ENCODE measurements at places on chromosomes 6 and 20.
A peak's percentile ranks its signal among the peaks of the same experiment; 100 is the strongest.

DNA sequence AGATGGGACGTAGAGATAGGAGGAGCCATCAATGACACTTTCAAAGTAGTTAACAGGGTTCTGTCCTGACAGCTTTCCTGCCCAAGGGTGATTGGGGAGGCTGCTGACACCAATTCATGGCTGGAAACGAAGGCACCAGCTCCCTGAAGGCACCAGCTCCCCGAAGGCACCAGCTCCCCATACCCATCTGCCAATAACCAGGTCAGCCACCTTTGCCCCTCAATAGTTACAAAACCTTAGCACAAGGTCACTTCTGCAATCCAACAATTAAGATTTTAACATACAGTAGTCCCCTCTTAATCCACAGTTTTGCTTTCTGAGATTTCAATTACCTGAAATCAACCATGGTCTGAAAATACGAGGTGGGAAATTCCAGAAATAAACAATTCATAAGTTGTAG is 51.7 kb downstream of the ELOVL5 start:
- DNase-seq: no peak

DNA sequence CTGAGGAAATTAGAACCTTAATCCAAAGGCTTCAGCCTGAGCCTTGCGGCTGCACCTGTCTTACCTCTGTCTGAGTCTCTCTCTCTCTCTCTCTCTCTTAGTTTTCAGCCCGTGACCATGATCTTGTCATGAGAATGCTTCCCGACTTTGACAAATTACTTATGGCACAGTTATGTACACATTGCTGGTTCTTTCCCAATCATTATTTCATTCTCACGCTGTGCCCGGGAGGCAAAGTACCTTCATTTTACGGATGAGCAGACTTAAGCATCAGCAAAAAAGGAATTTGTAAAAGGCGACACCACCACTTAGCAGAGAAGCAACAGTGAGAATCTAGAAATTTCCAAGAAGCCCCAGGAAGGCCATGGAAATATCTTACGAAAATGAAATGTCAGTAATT is 54.6 kb downstream of the GMPR start:
- DNase-seq: no peak

DNA sequence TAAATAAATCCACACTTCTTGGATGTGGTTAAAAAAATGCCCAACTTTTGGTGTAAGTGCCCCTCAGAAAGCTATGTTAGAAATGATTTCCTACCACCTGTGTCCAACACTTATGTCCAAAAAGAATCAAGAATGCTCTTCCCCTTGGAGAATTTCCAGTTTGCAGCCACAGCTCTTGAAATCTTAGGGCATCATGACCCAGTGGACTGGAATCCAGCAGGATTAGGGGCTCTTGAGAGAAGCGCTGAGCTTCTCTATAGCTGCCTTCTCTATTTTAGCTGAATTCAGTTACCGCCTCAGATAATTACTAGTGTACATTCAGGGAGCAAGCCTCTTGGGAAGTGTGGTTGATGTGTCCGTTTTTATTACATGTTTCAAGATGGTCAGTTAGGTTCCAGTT is 2.5 kb downstream of the PHACTR1 start:
- DNase-seq: no peak

GRCh38 chr6:137427656-137428290 is 66.4 kb downstream of the OLIG3 start:
- DNase-seq: no peak

GRCh38 chr6:137799950-137800568 is 67.0 kb upstream of the TNFAIP3 start:
- peak; percentile 45 for DNase-seq

DNA sequence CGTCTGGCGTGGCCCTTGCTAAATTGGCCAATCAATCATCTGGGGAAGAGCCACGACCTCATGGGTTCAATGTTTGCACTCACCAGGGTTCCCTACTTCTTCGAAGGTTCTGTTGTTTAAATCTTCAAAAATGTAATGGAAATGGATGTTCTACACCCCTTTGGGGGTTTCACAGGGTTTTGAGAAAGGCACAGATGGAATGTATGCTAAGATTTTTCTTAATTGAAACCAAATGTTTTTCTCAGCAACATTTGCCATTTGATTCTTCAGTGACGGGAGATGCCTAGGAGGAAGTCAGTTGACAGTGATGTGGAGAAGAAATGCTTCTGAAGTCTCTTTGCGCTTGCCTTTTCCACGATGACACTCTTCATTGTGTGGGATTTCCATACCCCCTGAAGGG is 312.3 kb downstream of the ESR1 start:
- no peak for DNase-seq

All from effector CD8-positive, alpha-beta T cell (primary cell).